EH (cell line): ENCODE measurements at places on chromosomes 7 and 10.

DNA sequence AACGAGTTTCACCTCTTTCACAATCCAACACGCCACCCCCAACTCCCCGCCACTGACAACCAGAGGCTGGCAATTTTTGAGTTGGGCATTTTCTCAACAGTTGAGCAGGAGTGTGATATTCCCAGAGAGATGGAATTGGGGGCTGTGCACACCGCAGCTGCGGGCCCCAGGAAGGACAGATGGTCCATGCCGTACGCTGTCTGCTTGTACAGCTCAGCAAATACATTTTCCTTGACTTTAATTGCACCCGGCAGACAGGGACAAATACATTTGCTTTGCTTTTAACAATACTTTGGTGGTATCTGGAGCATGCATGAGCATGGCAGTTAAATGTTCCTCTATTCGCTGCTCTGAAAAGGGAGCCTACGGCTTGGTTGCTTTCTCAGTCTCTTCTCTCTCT lies 354.2 kb upstream of the DPP6 start:
- DNase-seq, result no peak

GRCh38 chr7:158646766-158647474 lies 57.7 kb downstream of the NCAPG2 start:
- DNase-seq, result no peak

DNA sequence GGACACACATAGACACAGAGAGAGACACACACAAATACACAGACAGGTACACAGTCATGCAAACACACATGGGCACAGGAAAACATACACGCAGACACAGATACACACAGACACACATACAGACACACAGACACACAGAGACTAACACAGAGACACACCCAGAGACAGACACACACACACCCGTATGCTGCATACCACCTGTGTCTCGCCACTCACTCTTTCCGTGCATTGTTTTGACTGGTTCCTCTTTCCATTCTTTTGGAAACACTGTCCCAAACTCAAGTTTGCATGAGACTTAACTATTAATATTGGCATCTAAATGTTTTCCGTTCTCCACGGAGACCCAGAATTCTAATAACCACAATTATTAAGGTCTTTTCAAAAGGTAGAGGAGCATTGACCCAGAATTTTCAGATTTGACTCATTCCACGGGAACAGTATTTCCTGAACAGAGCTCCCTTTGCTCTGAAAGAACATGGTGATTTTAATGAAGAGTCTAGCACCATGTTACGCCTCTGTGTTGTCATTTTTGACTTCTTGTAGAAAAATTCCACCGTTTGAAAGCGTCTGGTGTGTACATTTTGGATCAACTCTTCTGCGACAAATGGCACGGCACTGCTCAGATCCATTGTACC lies 141.2 kb upstream of the RNF32 start:
- DNase-seq, result no peak

DNA sequence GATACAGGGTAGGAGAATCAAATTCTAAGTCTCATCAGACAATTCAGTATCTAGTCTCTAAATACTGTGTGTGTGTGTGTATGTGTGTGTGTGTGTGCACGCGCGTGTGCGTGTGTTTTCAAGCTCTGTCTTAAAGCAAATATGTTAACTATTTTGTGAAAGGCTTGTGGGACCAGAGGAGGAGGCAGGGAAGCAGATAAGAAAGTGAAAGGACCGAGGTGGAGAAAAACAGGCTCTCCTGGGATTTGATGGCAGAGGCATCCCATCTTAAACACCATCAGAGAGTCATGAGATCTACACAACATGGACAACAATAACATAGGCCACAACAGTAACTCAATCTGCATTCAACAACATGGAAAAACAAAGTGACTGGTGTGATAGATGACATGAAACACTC lies 67.1 kb downstream of the PIP4K2A start:
- no peak for DNase-seq

DNA sequence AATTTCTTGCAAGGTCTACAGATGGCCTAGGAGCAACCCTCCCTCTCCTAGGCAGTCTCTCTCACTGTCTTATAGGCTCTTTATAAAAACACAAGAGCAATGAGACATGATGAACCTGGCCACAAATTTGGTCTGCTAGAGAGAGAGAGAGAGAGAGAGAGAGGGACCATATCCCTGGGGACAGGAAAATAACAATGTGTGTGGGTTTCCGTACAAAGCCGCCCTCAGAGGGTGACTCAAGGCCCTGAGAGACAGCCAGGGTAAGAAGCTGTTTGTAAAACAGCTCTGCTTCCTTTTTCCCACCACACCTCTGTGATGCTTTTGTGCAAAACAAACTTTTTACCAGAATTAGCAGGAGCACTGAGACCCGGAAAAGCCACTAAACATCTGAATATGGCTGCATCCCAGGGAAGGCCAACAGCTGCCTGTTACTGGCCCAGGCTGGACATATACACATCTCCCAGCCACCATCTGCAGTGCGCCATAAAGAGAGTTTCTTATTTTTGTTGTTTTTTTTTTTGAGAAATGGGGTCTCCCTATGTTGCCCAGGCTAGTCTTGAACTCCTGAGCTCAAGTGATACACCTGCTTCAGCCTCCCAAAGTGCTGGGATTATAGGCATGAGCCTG lies 18.4 kb downstream of the GIMAP5 start:
- no peak for DNase-seq
